SK-N-SH treated with all-trans-retinoic acid at 6 μM for 48 hours (cell line): ENCODE measurements at places on chromosomes 13 and 19.

- ATAC-seq, result no peak
Measured at GRCh38 chr13:43335764-43336163, 312.4 kb downstream of the DNAJC15 start.

GRCh38 chr13:21078501-21078900 lies 17.1 kb upstream of the LATS2 start:
- ATAC-seq, result peak; percentile 7; the same call in 2 of the 3 replicates

GRCh38 chr13:101612735-101613134 lies 160.3 kb downstream of the ITGBL1 start:
- no peak for ATAC-seq

GRCh38 chr19:6276447-6276846 lies 3.3 kb downstream of the MLLT1 start:
- no peak for ATAC-seq

DNA sequence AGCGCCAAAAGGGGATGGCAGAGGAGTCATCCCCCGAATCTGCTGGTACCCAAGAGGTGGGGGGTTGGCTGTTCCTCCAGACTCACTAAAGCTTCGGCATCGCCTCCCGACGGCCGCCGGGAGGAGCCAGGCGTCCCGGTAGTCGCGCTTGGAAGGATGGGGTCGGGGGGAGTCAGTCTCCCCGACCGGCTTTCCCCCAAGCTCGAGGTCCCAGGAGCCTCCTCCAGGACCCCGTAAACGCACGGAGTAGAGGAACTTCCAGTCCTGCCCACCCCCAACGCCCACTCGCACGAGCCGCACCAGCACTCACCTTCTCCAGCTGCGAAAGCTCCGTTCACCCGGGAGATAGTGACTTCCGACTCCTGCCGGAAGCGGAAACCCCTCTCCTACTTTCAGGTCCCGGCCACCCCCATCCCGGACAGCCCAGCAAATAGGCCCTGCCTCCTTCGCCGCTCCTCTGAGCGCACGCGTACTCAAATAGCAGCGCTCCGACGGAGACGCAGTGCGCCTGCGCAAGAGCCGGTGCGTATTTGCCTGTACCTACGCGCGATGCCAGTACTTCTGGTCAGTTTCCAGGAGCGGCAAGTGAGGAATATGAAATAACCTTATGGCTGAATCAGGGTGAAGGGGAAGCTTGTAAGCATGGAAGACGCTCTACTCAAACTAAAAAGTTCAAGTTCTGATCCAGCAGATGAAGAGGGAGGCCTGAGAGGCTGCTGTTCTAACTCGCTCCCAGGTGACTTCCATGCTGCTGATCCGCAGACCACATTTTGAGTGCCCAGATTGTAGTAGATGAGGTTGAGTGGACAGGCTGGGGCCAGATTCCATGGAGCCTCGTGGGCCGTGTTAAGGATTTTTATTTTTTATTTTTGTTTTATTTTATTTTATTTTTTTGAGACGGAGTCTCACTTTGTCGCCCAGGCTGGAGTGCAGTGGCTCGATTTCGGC lies at the start of gene ELOF1:
ELOF1 (minus strand) TSS at position 350 of the 948 bp plus-strand sequence. CDS start 4,883 bp downstream, outside the sequence.
- ATAC-seq, result peak; percentile 98

DNA sequence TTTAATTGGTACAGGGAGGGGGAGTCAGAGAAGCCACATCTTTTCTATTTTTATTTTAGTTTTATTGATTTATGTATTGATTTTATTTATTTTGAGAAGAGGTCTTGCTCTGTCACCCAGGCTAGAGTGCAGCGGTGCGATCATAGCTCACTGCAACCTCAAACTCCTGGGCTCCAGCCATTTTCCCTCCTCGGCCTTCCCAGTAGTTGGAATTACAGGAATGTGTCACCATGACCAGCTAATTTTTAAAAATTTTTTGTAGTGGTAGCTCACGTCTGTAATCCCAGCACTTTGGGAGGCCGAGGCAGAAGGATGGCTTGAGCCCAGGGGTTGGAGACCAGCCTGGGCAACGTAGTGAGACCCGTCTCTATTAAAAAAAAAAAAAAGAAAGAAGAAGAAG lies 4.1 kb downstream of the IL27RA start:
- no peak for ATAC-seq

- ATAC-seq, result peak; percentile 97
Measured at GRCh38 chr13:24148414-24149235, 11.9 kb upstream of the SPATA13 start.

DNA sequence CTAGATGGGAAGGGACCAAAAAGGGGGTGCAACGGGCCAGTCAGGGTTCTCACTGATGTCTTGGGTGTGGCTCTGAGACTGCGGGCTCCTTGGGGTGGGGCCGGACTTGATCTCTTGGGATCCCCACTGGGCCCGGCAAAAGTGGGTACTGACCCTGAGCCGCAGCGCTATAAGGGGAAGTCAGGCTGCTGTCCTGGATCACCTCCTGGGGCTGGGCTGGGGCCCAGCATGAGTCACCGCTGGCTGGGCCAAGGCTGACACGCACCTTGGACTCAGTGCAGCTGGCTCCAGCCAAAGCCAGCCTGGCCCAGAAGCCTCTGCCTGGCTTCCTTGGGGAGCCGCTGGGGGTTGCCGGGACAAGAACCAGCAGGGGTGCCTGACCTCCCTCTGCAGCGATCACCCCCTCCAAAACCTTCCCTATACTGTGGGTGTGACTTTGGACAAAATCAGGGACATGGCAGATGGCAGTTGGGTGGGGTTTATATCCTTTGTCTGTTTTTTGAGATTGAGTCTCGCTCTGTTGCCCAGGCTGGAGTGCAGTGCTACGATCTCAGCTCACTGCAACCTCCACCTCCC lies 617 bp upstream of the IQCN start:
- peak; percentile 61 for ATAC-seq

GRCh38 chr13:94188201-94188854 lies 291.2 kb downstream of the DCT start:
- no peak for ATAC-seq

DNA sequence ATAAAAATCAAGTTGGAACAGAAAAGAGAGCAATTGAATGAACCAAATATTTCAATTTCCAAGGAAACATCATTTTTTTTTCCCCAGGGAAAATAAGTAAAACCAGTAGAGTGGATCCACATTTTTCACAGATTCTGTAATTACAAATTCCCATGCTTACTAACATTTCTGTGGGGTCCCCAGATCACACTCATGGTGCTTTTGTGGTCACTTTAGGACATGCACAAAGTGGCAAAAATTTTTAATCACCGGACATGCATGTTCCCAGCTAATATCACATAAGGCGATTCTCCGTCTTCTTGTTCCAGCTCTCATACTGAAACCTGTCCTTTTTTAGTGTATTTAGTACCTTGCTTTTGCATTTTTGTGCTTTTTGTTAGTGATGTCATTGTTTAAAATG lies 748.2 kb upstream of the SLITRK1 start:
- ATAC-seq, result no peak

- no peak for ATAC-seq
Measured at GRCh38 chr19:53328967-53329366, 4.6 kb upstream of the ZNF845 start.

GRCh38 chr13:31537052-31537451 lies 202.3 kb upstream of the RXFP2 start:
- ATAC-seq, result no peak

DNA sequence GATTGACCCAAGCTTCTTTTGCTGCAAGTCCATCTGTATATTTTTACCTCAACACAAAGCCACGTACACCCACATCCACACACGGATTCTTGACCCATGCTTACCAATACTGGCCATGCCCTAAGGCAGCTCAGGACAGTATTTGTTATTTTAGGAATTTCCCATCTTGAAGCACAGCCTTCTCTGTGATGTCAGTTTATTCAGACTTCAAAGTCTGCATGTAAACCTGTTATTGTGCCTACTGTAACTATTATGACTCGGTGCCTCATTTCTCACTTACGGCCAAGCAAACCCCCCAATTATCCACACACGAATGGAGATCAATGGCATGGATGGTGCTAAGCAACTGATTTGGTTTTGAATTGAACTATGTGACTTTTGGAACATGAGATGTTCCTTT lies 17.5 kb downstream of the CLDN10 start:
- no peak for ATAC-seq

DNA sequence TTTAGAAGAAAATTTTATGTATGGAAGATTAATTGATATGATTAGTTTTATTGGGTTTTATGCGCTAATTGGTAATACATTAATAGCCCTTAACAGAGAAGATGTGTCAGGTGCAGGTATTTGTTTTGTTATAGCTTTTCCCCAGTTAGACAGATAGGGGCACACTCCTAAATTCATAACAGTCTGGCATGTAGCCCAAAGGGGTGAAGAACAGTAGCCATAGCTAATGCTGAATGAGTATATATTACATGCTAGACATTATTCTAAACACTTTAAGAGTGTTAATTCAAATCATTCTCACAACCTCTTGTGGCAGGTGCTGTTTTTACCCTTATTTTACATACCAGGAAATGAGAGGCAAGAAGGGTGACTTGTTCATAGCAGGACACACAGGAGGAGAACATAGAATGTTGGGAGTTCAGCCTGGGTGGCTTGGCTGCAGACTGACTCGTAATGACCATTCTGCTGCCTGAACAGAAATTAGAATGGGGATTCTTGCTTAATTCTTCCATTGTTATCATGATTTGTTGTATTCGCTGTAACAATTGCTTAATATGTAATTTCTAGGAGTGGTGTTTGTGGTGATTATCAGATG lies 20.1 kb downstream of the PCCA start:
- ATAC-seq, result no peak

- peak; percentile 59 for ATAC-seq
Measured at GRCh38 chr13:32790731-32791130, 204.5 kb downstream of the PDS5B start.

- ATAC-seq, result no peak
Measured at GRCh38 chr13:112742583-112742982, 52.7 kb downstream of the ATP11A start.

- no peak for ATAC-seq
Measured at GRCh38 chr13:99085139-99085807, 107.4 kb upstream of the DOCK9 start.

GRCh38 chr19:47511681-47512080 lies 3.2 kb downstream of the NAPA start:
- ATAC-seq, result no peak

DNA sequence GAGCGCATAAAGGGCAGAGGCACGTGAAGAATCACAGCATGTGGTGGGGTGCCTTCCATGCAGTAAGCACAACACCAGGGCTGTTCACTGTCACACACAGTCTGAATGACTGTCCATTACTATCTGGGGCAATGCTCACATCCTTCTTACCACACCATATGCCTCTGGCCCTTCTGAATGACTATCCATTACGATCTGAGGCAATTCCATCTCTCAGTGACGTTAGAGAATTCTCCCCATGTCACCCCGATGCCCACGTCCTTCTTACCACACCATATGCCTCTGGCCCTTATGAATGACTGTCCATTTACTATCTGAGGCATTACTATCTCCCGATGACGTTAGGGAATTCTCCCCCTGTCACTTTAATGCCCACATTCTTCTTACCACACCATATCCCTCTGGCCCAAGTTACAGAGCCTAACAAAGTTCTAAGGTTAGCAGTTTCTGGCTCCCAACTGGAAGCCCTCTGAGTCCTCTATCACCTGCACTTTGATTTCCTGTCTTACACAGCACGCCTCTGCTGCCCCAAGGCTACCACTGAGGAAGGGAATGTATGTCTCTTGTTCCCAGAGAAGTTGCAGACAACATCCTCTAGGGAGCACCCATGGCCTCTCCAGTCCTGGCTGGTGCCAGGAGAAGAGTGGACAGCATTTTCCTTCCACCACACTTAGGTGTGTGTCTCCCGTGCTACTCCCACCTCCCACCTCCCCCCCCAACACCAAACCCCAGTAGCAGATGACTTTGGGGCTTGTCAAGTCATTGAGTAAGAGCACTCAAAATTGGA lies 154.8 kb downstream of the COG6 start:
- peak; percentile 31; the same call in 1 of the 3 replicates for ATAC-seq

GRCh38 chr13:40983725-40984667 lies 35.1 kb downstream of the ELF1 start:
- ATAC-seq, result no peak
